ENCODE measurements at places on chromosomes 4 and X.

DNA sequence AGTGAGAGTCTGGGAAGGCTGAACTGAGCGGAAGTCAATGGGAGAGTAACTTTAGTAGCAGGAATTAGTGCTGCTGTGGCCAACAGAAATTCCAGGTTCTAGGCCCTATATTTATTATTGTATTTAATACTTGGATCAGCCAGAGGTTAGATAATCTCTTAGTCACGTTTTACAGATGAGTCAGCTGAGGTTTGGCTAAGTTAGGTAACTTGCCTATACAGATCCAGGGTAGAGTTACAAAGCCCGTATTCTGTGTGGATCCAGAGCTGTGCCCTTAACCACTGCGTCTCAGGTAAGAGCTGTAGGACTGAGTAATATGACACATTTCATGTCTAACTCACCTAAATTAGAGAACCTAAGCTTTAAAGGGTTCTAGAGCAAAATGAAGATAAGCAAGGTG, 20.5 kb downstream of the PSMD10 start:
- DNase-seq, result no peak

- no peak for DNase-seq
Observed at GRCh38 chr4:138190452-138190858, 51.7 kb downstream of the SLC7A11 start.

DNA sequence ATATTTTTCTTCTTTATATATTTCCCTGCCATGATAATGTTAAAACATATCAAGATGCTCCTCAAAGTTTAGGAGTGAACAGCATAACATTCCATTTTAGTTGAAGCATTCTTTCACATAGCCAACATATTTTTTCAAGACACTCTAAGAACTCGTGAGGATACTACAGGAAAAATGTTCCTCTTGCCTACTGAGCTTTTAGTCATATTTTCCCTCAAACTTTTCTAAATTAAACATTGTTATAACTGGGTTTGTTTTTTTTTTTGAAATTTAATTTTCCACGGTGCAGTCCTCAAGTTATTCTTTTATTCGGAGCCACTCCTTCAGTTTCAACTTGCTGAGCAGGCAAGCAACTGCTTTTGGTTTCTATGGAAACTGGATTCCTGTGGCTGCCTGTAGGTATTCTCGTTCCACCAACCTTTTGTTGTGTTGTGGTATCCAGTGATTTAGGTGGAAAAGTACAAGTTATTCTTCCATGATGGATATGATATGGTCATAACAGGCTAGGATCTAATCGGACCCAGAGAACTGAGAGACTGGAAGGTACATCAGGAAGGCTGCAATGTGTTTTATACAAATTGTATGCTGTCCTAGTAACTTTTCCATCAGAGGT, 248.0 kb downstream of the TRIML1 start:
- DNase-seq, result no peak

- no peak for DNase-seq
Observed at GRCh38 chrX:103405009-103405333, 28.6 kb downstream of the BEX3 start.

GRCh38 chr4:174595141-174595929, 73.0 kb upstream of the HPGD start:
- no peak for DNase-seq

- DNase-seq, result no peak
Observed at GRCh38 chr4:3781193-3781886, 15.2 kb downstream of the ADRA2C start.

- no peak for DNase-seq
Observed at GRCh38 chr4:118816538-118817177, 19.3 kb downstream of the SEC24D start.

GRCh38 chr4:41640906-41641305, 102.9 kb downstream of the LIMCH1 start:
- DNase-seq, result no peak

DNA sequence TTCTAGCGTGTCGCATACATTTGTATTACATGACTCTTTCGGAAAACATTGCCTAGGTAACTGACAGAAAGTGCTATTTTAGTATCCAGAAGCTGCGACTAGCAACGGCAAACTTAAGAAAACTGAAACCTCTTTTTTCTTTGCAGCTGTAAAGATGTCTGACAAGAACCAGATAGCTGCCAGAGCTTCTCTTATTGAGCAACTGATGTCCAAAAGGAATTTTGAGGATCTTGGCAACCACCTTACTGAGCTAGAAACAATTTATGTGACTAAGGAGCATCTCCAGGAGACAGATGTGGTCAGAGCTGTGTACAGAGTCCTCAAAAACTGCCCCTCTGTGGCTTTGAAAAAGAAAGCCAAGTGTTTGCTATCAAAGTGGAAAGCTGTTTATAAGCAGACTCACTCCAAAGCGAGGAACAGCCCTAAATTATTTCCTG, 9.4 kb downstream of the TCEANC start:
- no peak for DNase-seq

GRCh38 chr4:45280121-45280520, 553.8 kb upstream of the GNPDA2 start:
- DNase-seq, result no peak

DNA sequence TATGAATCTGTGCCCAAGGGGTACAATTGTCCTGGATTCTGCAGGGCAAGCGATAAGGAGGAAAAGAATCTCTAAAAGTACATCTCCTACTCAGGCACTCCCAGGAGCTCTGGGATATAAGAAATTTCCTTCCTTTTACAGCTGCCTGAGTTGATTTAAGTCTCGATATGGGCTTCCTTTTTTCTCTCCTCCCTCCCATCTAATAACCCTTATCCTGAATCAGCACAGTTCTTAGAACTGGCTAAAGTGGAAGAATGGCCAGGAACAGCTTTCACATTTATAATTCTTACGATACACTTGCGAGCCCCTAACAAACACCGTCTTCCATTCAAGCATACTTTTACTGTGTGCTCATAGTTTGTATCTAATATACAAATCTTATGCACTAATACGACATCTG, 21.2 kb downstream of the LRP2BP start:
- DNase-seq, result no peak

- no peak for DNase-seq
Observed at GRCh38 chr4:180665481-180665880, 1577.7 kb upstream of the TENM3 start.

DNA sequence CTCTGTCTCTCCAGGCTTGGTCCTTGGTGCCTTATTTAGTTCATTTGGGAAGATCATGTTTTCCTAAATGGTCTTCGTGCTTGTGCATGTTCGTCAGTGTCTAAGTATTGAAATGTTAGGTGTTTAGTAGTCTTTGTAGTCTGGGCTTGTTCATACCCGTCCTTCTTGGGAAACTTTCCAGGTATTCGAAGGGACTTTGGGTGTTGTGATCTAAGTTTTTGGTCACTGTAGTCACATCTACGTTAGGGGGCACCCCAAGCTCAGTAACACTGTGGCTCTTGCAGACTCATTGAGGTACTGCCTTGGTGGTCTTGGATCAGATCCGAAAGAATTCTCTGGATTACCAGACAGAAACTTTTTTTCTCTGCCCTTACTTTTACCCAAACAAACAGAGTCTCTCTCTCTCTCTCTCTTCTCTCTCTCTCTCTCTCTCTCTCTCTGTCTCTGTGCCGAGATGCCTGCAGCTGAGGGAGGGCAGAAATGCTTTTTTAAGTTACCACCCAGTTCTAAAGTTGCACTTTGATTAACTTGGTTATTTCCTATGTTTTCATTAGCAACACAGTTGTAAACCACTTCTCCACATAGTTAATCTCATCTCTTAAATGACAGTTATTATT, 67.6 kb upstream of the SLC7A3 start:
- no peak for DNase-seq

DNA sequence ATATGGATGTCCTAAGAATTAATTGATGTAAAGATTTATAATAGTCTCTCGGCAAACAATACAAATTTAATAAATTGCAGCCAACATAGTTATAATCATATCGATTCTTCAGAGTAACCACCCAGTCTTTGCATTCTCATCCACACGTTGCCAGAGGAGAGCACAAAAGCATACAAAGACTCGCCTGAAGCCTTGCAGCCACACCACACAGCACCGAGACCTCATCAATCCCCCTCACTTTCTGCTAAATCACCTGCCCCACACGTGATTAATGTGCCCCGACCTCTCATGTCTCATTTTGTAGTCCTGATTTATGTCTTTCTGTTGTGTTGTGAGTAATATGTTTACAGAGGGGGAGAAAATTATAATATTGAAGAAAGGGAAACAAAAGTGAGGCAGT, 510.4 kb downstream of the TRIML1 start:
- DNase-seq, result no peak

- DNase-seq, result no peak
Observed at GRCh38 chr4:6150046-6150735, 50.2 kb downstream of the JAKMIP1 start.

DNA sequence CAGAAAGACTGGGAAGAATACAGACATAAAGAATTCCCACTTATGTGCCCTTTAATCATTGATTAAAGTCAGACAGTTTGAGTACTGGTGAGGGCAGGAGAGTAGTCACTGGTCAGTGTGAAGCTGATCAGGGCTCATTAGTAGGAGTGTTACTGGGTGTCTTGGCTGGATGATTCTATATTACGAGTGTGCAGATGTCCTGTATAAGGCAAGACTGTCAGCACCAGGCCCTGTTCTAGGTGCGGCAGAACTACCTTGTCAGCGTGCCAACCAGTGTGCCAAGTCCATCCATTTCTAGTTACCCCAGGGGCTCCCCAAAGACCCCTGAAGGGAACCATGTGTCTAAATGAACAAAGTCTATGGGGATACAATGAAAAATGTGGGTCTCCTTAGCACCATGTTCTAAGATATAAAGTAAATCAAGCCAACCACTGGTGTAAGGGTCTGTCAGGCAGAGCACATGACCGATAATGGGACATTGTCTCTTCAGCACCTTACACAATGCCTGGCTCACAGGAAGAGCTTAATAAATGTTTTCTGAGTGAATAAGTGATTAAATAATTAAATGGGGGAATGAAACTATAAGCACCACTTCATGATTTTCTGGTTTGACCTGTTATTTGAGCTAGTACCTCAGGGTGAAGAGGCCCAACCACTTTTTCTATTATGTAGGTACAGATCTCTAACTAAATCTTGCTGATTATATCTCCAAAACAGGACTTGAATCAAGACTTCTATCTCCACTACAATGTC, 205.0 kb downstream of the CAMK2D start:
- no peak for DNase-seq

DNA sequence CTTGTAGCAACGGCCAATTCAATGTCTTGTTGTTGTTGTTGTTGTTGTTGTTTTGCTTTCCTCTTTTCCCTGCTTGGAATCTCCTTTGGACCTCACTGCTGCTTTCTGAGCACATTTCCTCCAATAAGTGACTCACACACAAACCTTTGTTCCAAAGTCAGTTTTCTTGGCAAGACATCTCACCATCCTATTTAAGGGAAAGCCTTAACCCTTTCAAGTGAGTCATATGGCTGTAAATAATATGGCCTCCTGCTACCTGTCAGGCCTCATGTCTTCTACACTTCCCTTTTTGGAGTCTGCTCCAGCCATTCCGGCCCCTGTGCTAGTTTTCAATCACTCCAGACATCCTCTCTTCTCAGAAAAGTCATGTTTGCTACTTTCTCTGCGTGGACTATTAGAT, 79.5 kb upstream of the MAGEB10 start:
- DNase-seq, result no peak

GRCh38 chr4:40152637-40153036, 44.2 kb upstream of the RHOH start:
- DNase-seq, result no peak

GRCh38 chr4:74057588-74057987, 19.1 kb upstream of the CXCL3 start:
- no peak for DNase-seq
